ENCODE measurements at places on chromosomes 7 and 10. TPM values are rescaled to one million over a fixed set of nuclear protein-coding genes. Genes with fewer than 3 reads are reported as not detected.

GRCh38 chr7:95340491-95340890, 16.2 kb upstream of the PON1 start:
- no peaks in the 10 kb centered on the region for H3K4me1 ChIP-seq
- H3K27ac ChIP-seq: no peak overlapping the region
- no peak overlapping the region for H3K4me3 ChIP-seq
- no peaks in the 10 kb centered on the region for H3K36me3 ChIP-seq

- no peak overlapping the region for H3K27ac ChIP-seq
- no peaks in the 10 kb centered on the region for H3K27me3 ChIP-seq
- no peaks in the 10 kb centered on the region for H3K4me1 ChIP-seq
Observed at GRCh38 chr7:108648989-108649388, 79.3 kb downstream of the DNAJB9 start.

COL28A1 gene
- total RNA-seq: 1.4 TPM

HSPA12A gene
- 32.7 TPM for total RNA-seq

Measured in thyroid gland (tissue), 4 donors.